Stimulated activated CD4-positive, alpha-beta T cell treated with anti-CD3 and anti-CD28 coated beads, Interleukin-12 subunit alpha, Interleukin-12 subunit beta, amount 100 ng/mL, for 24 hours (primary cell): ENCODE measurements at places on chromosomes 2 and 18.

DNA sequence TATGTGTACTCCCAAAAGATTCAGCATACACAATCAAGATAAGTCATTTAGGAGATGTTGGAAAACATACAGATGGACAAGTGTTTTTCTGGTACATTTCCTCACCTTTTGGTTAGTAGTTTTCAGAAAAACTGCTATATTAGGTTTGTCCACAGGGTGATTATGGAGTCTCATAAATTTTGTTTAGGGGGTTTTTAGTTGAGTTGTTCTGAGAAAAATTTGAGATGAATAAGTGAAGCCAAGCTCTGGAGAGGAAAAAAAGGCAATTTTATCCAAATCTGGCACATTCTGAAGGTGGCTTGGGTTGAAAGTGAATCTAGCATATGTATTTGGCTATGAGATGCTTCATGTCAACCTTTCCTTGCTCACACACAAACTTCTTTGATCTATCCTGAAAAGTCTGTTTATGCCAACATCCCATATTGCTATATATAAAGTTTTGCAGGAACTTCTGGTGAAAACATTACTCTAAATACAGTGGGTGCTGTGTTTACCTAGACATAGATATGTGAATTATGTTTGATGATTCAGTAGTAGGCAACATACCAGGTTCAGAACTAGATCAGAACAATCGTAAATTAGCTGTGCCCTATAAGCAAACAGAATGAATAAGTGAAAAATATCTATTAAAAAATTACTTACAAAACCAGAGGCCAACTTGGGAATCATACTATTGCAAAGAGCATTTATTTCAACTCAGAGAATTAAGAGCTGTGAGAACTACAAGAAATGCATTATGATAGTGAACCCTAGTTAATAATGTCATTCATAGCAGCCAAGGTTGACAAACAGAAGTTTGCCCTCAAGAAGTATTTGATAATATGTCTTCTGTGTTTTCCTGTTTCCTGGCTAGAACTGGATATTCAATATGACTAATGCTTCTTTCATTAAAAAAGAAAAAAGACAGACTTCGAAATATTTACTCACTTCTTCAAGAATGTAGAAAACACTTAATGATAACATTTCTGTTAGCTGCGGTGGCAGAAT is 552.0 kb downstream of the IRS1 start:
- no peak for DNase-seq

- DNase-seq, result no peak
These were observed 281.4 kb downstream of the KCNS3 start for GRCh38 chr2:18159896-18160295.

DNA sequence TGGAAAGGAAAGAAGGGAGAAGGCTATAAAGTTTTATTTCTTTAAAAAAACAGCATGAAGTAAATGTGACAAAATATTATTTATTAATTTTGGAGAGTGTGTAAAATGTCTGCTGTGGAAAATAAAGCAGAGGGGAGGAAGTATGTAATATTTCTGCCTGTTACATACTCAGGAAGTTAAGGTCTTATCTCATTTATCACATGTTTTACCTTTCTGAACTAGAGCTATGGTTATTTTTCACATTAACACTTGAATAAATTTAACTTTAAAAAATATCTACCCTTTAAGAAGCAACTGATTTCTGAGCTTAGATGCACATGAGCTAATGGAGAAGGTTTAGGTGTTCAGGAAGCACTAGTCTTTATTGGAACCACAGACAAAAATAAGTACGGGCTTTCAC is 148.3 kb downstream of the GRB14 start:
- no peak for DNase-seq

DNA sequence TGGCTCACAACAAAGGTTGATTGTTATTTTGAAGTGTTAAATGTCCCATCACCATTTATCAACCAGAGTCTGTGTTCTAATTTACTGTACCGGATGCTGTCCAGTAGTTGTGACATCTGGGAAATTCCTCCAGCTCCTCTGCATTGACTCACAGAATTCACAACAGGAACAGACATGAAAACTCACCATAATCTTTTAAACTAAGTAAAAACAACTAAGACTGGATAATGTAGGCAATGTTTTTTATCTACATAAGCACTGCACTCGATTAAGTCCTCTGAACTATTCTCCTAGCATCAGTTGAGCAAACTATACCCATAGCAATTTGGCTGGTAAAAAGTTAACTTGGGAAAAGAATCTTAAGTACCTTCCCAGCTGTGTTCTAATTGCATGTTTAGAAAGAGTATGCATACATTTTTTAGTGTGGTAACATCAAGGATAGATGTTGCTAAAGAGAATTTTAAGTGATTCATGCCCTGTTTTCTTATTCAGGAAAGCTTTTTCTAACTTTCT is 42.9 kb upstream of the MYO1B start:
- DNase-seq, result no peak

DNA sequence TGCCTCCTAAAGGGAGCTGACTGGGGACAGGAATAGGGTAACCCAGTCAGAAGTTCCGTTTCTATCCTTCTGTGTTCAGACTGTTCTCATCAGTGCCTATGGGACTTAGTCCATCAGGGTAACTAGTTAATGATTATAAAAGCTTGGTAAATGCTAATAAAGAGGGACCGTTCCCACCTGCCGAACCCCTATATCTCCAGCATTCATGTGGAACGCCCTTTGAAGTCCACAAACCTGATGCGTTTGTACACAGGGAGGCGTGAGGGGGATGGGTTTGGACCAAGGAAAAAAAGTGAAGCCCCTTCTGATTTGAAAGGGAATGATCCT is 112.9 kb downstream of the CDK15 start:
- DNase-seq, result no peak

DNA sequence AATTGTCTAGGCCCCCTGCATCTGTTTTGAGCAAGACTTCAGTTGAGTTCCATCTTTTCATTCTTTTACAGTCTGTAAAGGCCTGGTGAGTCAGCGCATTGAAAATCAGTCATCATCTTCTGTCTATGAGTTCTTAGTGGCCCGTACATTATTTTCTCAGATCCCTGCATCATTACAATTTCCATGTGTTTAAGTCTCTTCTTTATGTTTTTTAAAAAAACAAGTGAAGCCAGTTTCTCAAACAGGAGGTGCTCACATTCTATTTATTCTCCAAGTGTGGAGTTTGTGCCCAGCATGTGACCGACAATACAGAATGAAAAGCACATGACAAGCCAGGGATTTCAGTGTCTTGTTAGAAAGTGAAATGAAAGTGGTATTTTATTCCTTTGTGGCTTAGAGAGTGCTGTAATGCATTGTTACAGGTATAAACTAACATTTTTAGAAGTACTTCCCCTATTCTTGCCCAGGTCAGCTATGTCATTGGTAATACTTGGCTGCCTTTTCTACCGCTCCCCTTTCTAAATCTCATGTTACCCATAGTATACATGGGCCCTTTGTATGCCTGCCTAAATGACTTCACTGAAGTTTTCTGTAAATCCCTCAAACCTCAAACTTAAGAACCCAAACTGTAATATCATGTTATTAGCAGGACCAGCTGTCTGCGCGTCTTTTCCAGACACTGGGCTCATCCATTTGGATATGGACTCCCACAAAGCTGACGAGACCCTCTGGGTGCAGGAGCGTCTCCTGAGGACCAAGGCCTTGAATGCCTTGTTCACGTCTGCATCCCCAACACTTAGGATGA is 67.6 kb downstream of the FEZ2 start:
- no peak for DNase-seq

GRCh38 chr2:45242161-45242741 is 233.0 kb upstream of the SIX2 start:
- DNase-seq, result no peak

GRCh38 chr2:121321476-121321875 is 36.5 kb upstream of the TFCP2L1 start:
- no peak for DNase-seq

GRCh38 chr2:105932582-105932981 is 187.9 kb downstream of the NCK2 start:
- DNase-seq, result no peak

DNA sequence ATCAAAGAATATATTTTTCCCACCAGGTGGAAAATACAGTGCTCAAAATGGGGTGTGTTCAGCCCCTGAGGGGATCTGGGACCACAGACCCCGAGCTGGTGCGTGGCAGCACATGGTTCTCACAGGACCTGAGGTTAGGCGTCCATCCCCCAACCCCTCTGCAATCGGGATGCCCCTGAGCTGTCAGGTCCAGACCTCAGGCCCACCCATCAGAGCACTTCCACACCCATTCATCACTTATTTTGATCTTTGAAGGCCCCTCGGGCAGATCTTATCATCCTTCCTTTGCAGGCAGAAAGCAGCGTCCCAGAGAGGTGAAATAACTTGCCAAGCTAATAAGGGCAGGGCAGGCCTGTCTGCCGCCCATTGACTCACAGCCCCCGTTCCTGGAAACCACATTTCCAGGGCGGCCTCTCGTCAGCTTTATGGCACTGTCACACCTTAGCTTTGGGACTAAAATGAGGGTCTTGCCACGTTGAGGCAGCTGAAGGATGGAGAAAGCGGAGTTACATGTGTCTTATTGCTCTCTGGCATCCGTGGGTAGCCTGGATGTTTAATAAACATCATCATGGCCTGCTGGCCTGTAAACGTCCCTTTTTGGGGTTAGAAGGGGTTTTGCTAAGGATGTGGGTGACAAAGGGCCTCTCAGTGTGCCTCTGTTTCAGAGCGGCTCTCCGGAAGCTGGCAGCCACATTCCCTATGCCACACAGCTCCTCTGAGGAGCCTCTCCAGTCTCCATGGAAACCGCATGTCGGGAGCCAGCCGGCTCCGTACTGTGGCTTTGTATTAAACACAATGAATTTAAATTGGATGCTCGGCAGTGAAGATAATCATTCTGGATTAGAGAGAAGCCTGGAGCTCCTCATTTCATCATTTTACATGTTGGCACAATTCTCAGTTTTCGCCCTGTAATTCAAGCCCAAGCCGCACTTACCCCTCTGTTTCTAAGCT is 58.3 kb upstream of the MAPRE3 start:
- no peak for DNase-seq

DNA sequence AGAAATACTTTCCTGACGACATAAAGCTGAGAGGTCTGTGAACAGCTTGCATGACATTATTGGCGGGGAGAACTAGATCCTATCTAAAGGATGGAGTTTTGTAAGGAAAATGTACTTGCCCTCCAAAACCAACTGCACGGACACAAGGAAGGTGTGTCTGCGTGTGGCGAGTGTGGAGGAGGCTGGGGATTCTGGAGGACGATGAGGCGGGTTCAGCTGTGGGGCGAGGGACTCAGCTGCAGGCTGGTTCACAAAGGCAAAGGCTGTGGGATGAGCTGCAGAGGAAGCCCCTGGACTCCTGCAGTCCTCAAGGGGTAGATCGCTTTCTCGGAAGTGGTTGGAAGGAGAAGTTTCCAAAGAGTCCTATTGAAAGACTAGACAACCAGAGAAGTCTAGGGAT is 48.2 kb downstream of the ACKR3 start:
- no peak for DNase-seq

DNA sequence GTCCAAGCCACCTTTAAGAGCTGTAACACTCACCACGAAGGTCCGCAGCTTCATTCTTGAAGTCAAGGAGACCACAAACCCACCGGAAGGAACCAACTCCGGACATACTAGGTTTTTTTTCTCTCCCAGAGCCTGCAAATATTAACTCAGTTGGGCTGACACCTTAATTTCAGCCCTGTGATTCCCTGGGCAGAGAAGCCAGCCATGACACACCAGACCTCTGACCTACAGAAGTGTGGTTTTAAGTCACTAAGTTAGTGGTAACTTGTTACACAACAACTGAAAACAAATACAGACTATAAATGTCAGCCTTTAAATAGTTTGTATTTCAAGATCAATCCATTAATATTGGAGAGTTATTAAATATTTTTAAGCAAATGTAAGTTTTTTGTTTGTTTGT is 855.1 kb downstream of the TMEM182 start:
- no peak for DNase-seq

DNA sequence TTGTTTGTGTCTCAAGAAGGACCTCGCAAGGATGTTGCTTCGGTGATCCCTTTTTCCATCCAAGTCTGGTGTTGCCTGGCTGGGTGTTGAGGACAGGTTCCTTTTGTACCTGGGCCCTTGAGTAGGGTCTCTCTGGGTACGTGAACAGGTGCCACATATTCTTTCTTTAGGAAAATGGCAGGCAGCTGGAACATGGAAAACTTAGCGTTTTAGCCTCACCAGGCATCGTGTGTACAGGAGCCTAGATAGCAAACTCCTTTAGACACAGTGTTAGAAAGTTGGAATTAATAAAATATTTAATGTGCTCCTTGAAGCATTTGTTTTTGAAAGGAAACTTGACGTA is 54.3 kb upstream of the RBM44 start:
- no peak for DNase-seq

- no peak for DNase-seq
These were observed 183.3 kb downstream of the ASXL3 start for GRCh38 chr18:33761363-33761762.

- DNase-seq, result no peak
These were observed 188.0 kb upstream of the DCC start for GRCh38 chr18:52152036-52152435.

DNA sequence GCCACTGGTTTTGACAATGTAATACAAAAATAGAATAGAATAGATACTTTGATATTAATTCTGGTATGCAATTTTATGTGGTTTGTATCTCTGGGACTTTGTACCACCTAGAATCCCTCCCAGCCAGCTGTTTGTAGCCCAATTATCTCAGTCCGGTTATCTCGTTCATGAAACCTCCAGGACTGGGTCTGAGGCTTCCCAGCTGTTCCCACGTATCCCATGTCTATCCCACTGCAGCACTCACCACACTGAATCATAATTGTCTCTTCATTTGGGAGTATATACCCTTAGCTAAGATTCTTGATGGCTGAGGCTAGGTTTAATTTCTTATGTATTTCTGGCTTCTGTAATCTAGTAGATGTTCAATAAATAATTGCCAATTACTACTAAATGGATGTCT is 104.4 kb upstream of the MAPRE2 start:
- DNase-seq, result no peak

DNA sequence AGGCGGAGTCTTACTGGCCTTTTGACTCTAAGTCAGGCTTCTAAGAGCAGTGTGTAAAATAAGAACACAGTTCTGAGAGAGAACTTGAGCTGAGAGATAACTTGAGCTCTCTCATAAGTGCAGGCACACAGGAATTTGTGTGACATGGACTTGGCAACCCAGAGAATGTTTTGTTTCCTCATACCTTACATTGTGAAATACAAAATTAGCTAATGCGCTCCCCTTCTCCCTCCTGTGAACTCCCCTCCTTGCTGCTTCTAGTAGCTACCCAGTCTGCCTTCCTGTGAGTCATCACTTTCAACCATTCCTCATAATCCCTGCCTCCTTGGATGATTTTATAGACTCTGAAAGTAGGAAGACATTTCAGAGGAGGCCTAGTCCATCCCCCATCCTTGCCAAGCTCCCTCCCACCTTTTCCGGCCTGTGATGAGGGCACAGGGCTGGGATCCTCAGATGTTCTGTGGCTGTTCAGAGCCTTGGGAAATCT is 22.6 kb downstream of the FER1L5 start:
- DNase-seq, result no peak

- DNase-seq, result no peak
These were observed 55.6 kb downstream of the NCOA1 start for GRCh38 chr2:24546669-24547068.
